ENCODE measurements at places on chromosomes 1 and 21.

DNA sequence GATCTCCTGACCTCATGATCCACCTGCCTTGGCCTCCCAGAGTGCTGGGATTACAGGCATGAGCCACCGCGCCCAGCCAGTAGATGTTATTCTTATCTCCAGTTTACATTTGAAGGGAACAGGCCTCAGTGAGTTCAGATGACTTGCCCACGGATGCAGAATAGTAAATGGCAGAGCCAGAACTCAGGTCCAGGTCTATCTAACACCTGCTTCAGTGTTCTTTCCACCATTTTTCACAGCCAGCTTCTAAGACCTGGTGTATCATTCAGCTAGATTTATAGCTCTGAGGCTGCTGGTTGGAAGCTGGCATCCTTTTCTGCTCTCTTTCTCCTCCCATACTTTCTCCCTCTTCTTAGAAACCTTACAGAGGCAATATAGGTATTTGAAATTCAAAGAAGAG is 10.8 kb downstream of the FABP3 start:
- no peak for DNase-seq

GRCh38 chr1:203652724-203653461 is 26.3 kb downstream of the ATP2B4 start:
- no peak for DNase-seq

DNA sequence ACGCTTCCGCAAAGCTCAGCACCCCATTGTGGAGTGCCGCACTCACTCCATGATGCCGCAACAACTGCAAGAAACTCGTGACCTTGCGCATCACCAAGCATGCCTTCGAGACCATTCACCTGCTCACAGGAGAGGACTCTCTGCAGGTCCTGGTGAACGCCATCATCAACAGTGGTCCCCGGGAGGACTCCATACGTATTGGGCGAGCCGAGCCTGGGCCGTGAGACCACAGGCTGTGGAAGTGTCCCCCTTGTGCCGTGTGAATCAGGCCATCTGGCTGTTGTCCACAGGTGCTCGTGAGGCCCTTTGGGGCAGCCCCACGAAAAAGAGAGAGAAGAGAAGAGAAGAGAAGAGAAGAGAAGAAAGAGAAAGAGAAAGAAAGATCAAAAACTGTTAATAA is 23.2 kb downstream of the SPATA45 start:
- DNase-seq = no peak

GRCh38 chr1:112298558-112298957 is 97.5 kb upstream of the CTTNBP2NL start:
- no peak for DNase-seq

GRCh38 chr21:29102791-29103257 is 27.6 kb upstream of the MAP3K7CL start:
- no peak for DNase-seq

GRCh38 chr1:59143133-59143487 is 153.8 kb upstream of the FGGY start:
- no peak for DNase-seq

- DNase-seq = peak; percentile 96
These were observed 430.5 kb downstream of the HLX start for GRCh38 chr1:221309723-221310122.

DNA sequence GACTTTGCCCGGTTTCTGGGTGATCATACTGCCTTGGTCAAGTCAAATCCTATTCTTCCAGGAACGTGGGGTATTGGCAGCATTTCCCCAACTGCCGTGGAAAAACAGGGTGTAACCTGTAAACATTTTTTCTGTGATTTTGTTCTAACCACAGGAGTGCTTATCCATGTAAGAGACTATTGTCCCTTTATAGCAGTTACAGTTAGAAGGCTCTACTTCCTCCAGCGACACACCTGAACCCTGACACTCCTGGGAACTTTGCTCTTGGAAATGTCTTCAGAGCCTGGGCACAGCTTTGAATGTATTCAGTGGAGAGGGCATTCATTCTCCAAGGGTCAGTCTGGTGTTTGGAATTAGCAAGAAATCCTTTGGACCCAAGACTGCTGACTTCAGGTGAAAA is 26.4 kb upstream of the ARHGEF10L start:
- DNase-seq = no peak

GRCh38 chr1:162151900-162152829 is 82.7 kb downstream of the NOS1AP start:
- peak; percentile 72 for DNase-seq

- no peak for DNase-seq
These were observed 506 bp downstream of the SSX2IP start for GRCh38 chr1:84689514-84690396.

DNA sequence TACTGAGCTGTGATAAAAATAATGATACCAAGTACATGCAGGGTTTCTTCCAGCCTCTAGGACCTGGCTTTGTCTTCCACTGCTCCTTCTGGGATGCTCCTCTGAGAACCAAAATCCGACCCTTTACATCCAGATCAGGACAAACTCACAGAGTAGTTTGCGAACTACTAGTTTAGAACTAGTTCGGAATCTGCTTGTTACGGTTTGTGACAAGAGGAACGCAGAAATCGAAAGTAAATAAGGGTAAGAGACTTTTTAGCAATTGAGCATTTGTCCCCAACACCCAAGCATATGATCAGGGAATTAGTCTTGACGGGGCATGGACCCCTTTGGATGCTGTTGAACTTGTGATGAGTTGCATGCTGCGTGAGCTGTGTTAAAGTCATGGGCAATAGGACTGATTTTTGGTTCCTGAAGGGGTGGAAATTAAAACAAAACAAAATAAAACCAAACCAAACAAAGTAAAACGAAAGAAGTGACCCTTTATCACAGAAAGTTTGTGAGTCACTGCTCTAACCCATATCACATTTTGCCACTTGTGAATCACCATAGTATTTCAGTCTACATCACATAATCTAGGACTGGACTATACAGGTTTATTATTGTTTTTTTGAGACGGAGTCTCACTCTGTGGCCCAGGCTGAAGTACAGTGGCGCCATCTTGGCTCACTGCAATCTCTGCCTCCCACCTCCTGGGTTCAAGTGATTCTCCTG is 35.7 kb upstream of the ERRFI1 start:
- no peak for DNase-seq

- no peak for DNase-seq
These were observed 22.4 kb upstream of the PADI2 start for GRCh38 chr1:17141441-17142197.

GRCh38 chr1:31691951-31692350 is 11.9 kb downstream of the COL16A1 start:
- no peak for DNase-seq

GRCh38 chr1:205791568-205792180 is 16.4 kb upstream of the RAB29 start:
- peak; percentile 25 for DNase-seq

DNA sequence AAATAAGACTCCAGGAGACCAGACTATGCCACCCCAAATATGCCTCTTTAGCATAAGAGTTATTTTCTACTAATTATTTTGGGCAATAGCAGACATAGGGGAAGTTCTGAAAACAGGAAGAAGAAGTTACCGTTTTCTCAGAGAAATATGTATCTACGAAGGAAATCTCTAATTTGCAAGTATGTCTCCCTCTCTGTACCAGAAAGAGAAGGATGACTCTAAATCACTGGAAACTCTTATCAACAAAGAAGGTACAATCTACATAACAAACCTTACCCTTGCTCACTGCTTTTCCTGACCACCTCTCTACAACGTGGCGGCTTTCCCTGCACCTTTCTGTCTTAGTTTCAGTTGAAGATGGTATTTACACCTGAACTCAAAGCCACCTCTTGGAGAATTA is 49.0 kb downstream of the OMA1 start:
- DNase-seq = no peak

- no peak for DNase-seq
These were observed 478.1 kb downstream of the PLA2G4A start for GRCh38 chr1:187306710-187307415.

- DNase-seq = no peak
These were observed 120.5 kb downstream of the LTN1 start for GRCh38 chr21:28872218-28872617.

DNA sequence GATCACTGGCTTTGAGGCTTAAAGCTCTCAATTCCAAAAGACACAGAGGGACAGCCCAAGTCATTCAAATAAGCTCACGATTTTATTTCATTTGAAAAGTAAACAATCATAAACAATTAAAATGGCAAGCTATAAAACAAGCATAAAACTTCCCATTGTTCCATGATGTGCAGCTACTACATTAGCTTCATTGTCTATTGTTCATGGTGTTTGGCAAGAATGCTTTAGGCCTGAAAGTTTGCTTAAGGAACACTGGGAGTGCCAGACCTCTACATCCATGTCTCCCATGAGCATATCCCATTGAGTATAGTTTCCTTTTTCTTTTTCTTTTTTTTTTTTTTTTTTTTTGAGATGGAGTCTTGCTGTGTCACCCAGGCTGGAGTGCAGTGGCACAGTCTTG is 286.1 kb upstream of the ESRRG start:
- DNase-seq = no peak

DNA sequence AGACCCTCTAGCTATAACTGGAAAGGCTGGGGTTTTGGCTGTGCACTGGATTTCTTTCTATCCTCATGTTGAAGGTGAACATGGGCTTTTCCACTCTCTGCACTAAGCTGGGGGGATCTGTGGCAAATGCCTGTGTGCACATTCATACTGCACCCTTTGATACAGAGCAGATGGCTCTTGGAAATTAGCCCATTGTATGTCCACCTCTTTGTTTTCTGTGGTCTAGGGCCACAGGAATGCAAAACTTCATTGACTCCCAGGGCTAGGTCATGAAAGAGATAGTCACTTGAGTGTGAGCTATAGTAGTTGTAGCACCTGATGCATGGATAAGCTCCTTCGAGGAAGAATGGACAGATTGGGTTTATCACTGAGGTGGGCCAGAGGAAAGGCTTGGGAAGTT is 5.7 kb upstream of the OR14A16 start:
- no peak for DNase-seq

DNA sequence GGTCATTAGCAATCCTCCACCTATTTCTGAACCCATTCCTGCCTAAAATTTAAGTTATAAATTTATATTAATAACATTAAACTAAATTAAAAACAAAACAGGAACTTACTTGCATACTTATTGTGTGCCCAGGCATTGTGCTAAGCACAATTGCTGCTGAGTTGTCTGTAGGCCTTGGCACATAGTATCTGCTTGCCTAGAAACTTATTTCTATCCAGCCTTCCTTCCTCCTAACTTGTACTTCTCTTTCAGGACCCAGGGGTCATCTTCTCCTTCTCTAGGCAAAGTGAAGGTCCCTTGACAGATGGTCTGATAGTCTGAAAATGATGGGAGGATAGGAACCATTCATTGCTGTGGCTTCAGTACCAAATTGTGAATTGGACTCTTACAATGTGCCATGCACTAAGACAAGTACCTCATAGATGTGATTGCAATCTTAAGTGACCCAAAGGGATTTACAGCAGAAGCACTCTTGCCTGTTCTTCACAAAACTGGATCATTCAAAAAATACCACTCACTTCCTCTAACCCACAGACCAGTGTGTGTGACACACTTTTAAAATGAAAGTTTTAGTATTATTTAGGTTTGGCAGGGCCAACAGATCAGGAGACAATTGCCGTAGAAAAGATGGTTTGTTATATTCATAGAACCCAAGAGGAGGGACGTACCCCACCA is 10.3 kb upstream of the CD101 start:
- DNase-seq = no peak
